Anterior cingulate cortex (tissue), 58 donors: ENCODE measurements at places on chromosomes 12 and 14.

DNA sequence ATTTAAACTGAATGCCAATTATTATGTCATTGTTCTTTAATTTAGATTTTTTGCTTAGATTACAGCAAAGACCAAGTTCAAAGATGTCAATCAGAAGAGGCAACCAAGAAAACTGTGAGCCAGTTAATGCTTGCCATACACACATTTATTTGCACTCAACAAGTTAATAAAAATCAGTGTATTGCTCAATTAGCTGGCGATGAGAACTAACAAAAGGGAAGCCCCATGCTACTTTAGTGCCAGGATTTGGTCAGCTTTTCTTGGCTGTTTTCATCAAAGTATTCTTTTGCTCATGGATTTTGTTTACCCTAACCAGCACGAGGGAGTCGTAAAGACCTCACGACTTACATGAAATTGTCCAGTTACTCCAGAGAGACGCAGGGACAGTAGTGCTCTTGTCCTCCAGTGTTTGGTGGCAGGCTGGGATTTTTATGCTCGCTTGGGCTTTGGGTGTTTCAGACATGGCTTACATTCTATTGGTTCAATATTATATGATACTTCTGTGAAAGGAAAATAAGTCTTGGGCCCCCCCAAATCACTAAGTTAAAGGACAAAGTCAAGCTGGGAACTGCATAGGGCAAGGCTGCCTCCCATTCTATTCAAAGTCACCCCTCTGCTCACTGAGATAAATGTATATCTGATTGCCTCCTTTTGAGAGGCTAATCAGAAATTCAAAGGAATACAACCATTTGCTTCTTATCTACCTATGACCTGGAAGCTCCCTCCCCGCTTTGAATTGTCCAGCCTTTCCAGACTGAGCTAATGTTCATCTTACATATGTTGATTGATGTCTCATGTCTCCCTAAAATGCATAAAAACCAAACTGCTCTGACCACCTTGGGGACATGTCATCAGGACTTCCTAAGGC is 7.4 kb upstream of the B4GALNT1 start:
- DNase-seq, result no peak

DNA sequence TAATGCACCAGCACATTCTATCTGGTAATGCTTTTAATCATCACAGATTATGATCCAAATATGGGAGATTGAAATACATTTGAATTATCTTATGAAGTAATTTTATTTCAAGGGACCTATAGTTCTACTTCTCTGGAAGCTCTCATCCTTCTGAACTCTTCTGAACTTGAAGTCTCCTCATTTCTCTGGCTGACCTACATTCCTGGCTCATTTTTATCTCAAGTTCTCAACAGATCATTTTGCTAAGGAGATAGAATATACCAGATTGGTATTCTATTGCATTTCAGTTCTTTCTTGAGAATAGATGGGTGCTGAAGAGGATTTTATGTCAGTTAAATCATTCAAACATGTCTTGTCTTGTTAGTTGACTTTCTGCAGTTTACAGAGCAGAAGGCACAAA is 7.9 kb downstream of the HMGA2 start:
- no peak for DNase-seq

- DNase-seq, result no peak
These were observed 166.6 kb upstream of the ATP2B1 start for GRCh38 chr12:89875225-89875624.

- DNase-seq, result no peak
These were observed 22.3 kb upstream of the PPP2R5E start for GRCh38 chr14:63565448-63565847.

DNA sequence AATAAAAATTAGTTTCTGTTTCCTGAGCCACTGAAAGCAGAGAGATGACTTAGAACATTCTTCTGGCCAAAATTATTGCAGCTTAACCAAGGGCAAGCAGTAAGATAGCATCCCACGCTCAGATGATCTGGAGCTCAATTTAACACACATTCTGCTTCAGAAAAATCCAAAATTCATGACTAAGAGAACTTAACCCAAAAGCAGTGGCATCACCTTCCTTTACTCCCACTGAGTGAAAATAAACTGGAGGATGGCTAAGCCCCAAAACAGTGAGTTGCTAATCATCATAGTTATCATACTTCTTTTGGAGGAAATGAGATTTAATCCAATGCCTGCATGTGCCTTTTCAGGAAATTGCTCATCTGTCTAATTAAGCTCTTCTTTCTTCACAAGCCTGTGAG is 195.4 kb downstream of the DUSP6 start:
- no peak for DNase-seq

DNA sequence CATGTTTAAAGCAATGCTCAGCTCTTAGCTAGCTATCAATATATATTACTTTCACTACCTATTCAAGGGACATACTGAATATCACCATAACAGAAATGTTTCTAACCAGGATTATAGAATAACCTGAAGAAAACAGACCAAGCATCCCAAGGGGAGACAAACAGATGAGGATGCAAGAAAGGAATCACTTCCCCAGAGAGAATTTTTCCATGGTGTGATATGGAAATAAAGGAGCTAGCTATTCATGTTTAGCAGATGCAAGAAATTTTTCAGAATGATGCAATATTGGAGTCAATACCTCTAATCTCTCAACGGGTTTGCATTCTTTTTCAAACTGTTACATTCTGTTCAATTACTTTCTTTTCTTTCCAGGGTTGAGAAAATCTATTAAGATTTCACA is 538.9 kb upstream of the FLRT2 start:
- no peak for DNase-seq

- no peak for DNase-seq
These were observed 32.2 kb downstream of the STK38L start for GRCh38 chr12:27276275-27276674.

DNA sequence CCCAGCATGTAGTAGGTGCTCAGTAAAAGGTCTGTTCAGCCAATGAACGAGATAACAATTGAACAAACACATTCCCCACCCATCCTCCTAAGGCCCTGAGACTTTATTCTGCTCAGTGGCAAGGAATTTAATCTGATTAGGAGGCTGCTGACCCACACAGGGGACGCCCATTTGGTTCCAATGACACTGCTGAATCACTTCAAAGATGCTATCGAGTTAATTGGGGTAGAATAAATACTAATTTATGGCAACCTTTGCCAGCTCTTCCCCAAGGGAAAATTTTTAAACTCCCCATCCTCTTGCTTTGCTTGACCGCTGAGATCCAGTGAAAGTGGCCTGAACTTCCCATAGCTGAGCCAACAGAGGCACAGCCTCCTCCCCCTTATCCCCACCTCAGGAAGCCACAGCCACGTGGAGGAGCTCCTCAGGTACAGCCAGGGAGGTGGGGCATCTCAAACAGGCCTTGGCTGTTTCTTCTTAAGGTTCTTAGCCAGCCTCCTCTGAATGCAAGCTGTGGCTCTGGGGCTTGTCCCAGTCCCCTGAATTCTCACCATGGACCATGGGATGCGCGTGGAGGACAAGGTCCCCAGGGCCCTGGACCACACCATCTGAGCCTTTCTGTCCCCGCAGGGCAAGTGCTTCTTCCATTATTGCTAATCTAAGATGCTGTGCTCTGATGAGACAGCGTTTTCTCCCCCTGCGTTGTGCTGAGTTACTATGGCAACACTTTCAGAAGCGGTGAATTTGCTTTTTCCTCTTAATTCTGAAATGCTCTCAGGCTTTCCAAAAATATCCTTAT is 26.7 kb downstream of the C14orf132 start:
- no peak for DNase-seq

DNA sequence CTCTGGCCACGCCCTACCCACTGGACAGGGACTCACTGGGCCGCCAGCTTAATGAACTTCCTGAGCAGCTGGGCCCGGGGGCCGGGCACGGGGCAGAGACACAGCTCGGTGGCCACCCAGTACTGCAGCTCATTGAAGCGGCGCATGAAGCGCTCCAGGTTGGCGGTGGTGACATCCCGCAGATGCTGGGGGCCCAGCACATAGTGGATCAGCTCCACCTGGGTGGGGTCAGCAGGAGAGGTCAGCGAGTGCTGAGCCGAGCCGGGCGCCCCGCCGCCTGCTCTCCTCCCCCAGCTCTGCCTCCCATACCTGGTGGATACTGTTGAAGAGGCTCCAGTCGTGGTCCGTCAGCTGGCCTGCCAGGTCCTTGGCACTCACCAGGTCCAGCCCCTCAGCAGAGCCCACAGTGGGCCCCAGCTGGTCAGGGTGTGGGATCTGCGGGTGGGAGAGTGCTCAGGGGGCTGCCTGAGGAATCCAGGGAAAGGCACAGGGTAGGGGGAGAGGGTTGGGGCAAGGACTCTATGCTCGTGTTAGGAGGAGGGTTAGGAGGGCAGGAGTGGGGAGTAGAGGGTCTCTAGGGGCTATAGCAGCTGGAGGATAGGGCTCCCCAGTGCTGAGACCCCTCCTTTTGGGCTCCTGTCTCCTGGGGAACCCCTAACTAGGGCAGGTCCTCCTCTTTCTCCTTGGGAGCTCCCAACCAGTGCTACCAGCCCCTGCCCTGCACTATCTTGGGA is 15.5 kb upstream of the ENDOU start:
- DNase-seq, result peak; percentile 33

DNA sequence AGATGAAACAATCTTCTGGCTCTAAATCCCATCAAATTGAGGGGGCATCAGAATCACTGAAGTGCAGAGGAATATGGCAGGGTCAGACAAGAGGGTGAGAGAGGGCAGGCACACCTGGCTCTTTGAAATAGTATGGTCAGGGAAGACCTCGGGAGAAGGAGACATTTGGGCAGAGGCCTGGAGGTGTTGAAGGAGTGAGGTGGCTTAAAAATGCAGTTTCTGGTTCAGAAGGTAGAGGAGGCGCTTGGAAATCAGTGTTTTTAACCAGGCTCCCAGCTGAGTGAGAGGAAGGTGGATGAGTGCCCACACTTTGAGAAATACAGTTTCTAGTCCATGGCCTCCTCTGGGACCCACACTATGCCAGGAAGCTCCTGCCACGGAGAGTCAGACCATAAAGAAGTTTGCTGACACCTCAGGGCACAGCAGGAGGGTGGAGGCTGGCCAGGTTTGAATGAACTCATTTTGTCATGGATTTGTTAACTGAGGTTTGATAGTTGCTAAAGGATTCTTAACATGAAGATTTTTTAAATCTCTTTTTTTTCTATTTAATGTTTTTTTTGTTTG is 20.1 kb downstream of the NID2 start:
- DNase-seq, result no peak

- DNase-seq, result no peak
These were observed 2.4 kb downstream of the KLHDC2 start for GRCh38 chr14:49770212-49770817.

DNA sequence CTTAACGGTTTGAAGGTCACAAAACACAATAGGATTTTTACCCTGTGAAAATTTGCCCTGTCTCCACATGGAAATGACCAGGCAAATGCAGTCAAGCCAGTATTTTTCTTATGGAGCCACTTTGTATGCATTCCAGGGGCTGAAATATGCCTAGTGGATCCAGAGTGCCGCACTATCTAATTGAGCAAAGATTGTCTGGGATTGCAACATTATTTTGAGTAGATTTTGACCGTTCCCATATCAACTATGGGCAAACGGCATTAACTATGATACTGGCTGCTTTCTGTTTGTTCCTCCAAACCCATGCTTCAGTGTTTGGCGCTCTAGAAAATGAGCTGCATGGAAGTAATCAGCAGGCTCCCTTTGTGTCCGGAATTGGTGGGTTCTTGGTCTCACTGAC is 223.0 kb downstream of the BTG1 start:
- no peak for DNase-seq

DNA sequence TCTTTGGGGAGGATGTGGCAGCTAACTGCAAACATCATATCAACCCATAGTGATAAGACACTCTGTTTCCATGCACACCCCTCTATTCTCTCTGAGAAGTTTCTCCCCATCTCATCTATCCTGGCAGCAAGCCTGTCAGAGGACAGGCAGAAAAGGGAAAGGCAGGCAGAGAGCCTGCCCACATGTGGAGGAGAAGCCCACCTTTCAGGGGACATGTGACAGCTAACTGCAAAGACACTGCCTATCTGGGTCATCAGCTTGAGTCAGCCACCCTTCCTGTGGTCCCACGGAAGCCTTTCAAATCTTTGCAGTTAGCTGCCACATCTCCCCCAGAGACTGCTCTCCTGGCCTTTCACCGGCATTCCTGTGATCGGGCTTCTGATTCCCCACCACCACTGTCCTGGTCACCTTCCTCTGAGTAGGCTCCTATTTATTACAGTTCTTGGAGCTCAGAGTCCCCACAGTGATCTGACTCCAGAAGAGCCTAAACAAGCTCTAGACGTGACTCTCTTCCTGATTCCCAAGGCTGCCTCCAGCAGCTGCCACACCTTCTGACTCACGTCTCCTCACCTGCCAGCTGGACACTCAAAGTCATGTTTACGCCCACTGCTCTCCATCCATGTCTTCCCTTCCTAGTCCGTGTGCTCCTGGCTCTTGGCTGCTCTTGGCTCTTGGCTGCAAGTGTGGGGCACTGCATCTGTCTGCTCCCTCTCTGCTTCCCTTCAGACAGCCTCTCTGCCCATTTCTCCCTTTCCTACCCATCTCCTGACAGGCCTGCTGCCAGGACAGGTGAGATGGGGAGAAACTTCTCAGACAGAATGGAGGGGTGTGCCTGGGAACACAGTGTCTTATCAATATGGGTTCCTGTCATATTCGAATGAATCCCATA is 7.5 kb upstream of the KRT1 start:
- DNase-seq, result no peak

GRCh38 chr12:13257356-13257875 is 60.9 kb downstream of the EMP1 start:
- DNase-seq, result no peak

DNA sequence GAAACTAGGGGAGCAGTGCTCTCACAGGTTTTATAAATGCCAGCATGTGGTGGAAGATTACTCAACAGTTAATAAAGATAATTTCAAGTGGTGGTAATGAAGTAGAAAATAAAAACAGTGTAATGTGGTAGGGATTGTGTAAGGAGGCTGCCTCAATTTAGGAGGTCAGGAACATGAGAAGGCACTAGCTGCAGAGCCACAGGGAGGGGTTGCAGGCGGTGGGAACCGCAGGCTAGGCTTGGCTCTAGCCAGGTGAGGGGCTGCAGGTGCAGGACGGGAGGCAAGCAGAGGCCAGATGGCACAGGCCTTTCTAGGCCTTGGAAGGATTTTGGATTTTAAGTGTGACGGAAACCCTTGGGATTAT is 768 bp downstream of the METTL25 start:
- no peak for DNase-seq

- no peak for DNase-seq
These were observed 1172.3 kb downstream of the LRFN5 start for GRCh38 chr14:42778984-42779383.

- no peak for DNase-seq
These were observed 27.7 kb downstream of the DUSP16 start for GRCh38 chr12:12534975-12535374.

- DNase-seq, result peak; percentile 73
These were observed at the start of gene SVOP for GRCh38 chr12:109020796-109021380. Gene SVOP (minus strand): TSS chr12:109021068. CDS start chr12:109020868, 200 bp downstream.

- DNase-seq, result peak; percentile 65
These were observed 92.9 kb downstream of the FAR2 start for GRCh38 chr12:29241821-29242591.
